ENCODE measurements at places on chromosomes 4 and X.

DNA sequence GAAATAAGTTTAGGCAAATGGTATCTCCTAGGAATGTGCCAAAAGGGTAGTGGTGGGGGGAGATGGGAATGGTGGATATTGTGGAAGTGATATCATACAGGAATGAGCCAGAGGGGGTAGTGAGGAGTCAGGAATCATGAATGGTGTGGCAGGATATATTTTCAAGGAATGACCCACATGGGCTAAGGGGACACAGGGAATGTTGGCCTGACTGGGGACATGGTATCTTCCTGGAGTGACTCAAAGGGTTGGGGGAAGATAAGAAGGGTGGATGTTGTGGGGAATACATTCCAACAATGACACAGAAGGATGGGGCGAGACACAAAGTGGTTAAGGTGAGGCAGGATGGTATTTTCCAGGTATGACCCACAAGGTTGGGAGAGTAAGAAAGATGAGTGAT lies 60.6 kb downstream of the MAOA start:
- DNase-seq = no peak

DNA sequence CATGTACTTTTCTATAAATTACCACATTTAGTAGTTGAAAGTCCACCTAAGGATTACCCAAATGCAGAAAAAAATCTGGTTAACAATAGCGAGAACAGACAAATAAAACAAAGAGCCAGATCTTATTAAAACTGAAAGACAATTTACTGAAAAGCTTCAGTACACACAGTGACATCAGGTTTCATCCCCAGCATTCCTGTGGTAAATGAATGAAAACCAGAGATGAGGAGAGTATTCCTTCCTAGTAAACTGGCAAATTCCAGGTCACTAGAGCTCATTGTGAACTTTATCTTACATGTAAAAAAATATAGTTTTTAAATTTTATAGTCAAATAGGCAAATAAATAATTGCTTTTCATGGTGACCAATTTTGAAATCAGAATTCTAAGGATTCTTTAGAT lies 1290.5 kb downstream of the ADGRL3 start:
- DNase-seq = no peak

DNA sequence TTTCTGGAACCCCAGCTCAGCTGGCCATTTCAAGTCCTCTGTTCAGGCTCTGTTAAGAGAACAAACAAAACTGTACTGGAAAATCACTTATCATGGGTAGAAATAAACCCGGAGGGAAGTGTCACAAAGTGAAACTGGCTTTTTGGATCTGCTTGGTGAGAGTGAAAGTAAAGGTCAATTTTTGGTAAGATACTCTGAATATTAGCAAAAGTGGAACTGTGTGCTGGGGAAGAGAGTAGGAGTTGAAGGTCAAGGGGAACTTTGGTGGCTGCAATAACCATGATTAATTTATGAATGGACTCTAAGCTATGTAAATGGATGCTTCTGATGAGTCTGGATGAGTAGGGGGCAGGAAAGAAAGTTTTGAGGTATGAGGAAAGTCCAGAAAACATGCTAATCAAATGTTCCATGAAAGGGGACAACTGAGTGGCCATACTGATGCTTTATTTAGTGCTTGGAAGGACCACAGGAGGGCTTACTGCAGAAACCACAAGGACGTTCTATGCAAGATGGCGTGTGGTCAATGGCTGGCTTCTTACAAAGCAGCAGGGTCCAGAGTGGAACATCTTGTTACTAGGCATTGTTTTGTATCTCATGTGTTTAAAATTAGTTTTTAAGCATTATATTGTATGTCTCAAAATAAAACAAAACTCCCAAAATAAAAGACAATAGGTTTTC lies 36.8 kb upstream of the TNIP3 start:
- DNase-seq = no peak

DNA sequence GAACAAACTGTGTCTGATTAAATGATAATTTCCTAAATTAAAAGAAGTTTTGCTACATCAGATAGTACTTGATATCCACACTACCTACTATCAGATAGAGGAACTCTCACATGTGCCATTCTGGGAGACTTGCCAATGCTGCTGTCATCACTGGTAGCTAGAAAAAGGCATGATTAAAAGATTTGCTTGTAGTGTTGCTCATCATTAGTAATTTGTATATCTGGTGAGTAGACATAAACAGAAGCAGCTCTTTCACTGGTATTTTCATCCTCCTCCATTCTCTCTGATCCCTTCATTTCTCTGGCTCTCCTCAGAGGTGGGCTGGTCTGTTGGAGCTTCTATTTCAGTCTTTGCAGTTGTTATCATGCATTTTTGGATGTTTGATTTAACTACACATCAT lies 56.0 kb downstream of the SPRY1 start:
- DNase-seq = no peak

DNA sequence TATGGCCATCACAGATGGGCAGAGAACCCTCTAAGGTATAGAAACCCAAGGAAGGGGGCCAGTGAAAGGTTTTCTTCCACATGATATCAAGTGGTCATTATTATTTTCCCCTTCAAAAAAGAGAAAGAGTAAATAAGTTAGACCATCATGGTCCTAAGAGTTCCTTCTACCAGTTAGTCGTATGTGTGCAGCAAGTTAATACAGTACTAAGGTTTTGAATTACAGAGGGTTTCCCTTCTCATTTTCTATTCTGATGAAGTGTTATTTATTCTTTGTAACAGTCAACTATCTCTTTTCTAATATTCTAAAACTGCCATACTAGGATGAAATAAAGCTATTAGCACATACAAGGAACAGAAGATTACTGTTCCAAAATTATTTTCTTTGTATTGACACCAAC lies 94.4 kb downstream of the TMEM144 start:
- DNase-seq = no peak

- DNase-seq = no peak
These were observed 58.3 kb upstream of the TMEM131L start for GRCh38 chr4:153407906-153408305.

GRCh38 chr4:86449746-86450588 lies 90.1 kb upstream of the MAPK10 start:
- no peak for DNase-seq

DNA sequence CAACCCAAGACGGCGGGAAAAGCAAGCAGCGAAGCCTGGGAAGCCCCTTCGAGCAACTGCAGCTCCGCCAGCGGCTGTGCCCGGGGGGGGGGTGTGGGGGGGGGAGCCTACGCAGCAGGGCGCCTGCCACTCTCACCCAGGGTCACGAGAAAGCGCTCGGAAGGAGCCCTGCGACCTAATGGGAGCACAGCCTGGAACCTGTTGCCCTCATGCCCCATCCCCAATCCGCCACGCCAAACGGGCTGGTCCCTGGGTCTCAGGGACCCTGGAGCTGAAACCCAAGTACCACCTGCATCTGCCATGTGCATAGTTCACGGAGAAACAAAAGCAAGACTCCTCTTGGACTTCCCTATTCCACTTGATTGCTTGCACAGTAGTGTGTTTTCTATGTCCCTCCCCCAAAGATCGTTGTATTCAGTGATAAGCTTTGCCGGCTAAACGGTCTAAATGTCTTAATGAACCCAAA lies 359 bp upstream of the GAB3 start:
- DNase-seq = no peak

DNA sequence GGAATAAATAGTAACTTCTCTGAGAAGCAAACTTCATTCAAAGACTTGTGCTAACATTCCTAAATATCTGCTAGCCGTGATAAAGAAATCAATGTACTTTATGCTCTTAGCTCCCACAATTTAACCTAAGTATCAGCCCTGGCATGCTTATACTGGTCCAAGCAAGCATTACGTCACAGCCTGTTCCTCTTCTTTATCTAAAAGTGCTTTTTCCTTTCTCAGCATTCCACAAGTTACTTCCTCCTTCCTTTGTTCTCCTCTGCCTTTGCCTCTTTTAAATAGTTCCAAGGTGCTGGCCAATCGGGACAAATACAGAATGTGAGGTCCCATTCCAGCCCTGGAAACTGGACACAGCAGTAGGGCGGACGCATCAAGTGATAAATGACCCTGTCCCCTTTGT lies 249.6 kb downstream of the DHRSX start:
- DNase-seq = no peak

- no peak for DNase-seq
These were observed 43.8 kb upstream of the PRPS2 start for GRCh38 chrX:12747433-12747832.

- no peak for DNase-seq
These were observed 122.3 kb downstream of the VCX3B start for GRCh38 chrX:8586953-8587352.

DNA sequence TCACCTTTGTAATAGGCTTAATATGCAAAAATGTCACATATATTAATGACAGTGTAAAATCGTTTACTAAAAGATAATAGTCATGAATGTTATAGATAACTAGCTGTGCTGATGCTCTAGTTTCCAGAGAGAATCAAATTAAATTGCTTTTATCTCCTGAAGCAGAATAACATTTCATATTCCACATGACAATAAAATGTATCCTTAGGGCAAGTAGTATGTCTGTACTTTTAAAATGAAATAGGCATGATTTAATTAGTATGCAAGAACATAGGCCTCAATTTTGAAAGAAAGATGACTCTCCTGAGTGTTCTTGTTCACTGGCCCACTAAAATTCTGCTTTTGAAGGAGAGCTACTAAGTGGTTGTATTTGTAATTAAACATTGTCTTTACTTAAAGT lies 1027.0 kb downstream of the ARAP2 start:
- DNase-seq = no peak

- no peak for DNase-seq
These were observed 128.7 kb downstream of the MID1IP1 start for GRCh38 chrX:38929966-38930421.

- DNase-seq = no peak
These were observed 83.1 kb downstream of the DMD start for GRCh38 chrX:33128048-33128805.

All from D721Med (cell line).